ENCODE measurements at places on chromosomes 3 and 15.
A peak's percentile ranks its signal among the peaks of the same experiment; 100 is the strongest.

DNA sequence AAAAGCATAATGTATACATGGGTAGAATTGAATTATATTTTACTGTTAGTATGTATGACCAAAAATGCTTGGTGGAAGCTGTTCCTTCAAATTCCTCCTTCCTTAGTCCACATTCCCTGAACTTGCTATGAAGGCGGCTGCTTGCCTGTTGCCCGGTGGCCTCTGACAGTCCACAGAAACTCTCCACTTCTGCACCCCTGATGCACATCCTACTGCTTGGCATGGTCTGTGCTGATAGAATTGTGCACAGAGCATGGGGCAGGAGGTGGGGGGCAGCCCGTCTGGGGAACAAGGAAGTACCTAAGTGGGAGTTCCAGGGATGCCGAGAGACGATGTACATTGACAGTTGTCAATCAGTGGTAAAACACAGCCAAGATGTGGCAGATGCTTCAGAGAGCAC is 33.7 kb upstream of the GABRB3 start:
- no peak for DNase-seq

DNA sequence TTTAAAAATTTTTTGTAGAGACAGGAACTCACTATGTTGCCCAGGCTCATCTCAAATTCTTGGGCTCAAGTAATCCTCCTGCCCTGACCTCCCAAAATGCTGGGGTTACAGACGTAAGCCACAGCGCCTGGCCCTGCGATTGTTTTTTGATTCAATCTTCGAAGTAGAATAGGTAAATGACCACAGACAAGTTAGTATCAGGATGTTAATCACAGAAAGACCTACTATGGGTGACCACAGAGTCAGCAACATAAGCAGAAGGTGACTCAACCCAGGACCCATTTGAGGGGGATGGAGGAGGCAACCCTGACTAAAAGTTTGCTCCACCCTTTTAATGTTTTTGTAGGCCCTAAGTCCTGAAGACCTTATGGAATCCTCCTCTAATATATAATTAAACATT is 10.0 kb upstream of the USP3 start:
- no peak for DNase-seq

DNA sequence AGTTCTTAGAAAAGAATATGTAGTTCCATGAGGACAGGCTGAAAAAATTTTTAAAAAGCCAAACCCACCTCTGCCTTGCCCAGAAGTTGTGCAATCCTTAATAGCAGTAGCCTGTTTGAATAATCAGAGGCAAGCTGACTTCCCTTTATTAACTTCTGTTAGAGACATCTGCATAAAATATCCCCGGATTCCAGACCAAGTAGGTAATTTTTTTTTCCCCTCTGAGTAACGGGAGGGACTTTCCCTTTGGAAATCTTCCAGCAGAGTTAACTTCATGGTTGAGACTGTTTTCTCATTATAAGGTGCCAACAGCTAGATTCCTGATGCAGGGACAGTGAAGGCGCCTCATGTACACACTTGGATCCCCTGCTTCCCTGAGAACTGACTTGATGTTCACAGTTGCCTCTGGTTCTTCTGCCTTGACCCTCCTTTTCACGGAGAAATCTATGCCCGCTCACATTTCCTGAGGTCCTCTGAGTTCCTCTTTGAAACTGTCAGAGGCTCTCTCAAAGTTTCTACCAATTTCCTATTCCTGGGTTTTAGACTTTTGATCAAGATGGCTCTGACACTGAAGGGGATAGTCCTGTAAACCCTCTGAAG is 227.6 kb upstream of the BHLHE40 start:
- DNase-seq = peak; percentile 57

DNA sequence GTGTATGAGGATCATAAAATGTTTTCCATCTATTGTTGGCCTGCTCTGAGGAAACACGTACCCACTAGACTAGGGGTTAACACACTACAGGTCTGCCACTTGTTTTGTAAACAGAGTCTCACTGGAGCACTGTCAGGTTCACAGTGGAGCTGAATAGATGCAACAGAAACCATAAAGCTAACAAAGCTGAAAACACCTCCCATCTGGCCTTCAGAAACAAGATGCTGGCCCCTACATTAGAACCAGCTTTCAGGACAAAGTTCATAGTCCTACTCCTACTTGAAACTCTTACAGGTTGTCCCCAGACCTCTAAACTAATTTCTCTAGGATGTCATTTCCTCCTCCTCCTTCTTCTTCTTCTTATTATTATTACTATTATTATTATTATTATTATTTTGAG is 42.3 kb downstream of the SNX4 start:
- no peak for DNase-seq

- no peak for DNase-seq
Observed at GRCh38 chr3:29283231-29284119, 2.6 kb downstream of the RBMS3 start.

- peak; percentile 24 for DNase-seq
Observed at GRCh38 chr15:44735482-44736180, 697 bp upstream of the TRIM69 start.

- DNase-seq = no peak
Observed at GRCh38 chr3:194329583-194329965, 21.6 kb downstream of the CPN2 start.

DNA sequence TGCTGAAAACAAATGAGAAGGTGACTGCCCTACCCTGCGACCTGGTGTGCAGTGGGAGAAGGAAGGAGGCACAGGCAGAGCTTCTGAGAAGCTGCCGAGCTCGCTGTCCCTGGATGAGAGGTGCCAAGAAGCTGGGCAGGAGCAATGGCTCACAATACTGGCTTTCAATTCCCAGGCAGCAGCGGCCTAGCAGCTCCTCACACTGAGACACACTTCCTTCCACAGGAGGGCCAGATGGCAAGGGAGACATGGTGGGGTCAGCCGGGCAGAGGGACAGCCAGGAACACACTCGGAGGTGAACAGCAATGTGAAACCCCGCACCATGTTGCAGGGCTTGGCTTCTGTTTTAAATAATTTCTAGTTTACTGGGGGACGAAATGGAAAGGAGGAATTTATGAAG is 314.6 kb downstream of the EPHB1 start:
- peak; percentile 1 for DNase-seq

DNA sequence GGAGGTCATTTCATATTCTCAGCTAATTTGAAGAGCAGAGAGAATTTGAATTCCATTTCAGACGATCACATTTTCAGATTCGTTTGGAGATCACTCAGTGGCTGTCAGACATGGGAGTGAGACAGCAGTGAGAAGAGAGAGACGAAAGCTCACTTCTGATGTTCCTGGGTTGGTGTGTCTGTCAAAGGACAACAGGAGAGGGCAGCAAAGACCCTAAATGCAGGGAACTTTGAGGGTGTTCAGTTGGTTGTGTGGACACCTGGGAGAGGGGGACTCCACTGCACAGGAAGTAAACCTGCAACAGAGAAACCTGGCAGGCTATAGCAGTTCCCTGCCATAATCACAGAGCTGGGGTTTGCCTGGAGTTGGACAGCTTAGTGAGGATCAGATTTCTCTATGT is 675.1 kb downstream of the SQOR start:
- DNase-seq = no peak

DNA sequence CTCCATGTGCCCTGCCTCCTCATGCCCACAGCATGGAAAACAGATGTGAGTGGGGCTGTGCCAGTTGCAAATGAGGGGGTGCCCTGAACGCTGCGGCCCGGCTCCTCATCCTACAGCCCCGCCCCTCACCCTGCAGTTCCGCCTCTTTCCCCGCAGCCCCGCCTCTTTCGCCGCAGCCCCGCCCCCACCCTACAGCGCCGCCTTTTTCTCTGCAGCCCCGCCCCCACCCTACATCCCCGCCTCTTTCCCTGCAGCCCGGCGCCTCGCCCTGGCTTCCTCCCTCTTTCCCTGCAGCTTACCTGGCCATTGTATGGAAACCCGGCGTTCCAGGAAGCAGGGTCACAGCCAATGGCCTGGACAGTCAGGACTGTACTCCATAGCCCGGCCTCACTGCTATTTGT is 284.9 kb downstream of the TLE3 start:
- no peak for DNase-seq

DNA sequence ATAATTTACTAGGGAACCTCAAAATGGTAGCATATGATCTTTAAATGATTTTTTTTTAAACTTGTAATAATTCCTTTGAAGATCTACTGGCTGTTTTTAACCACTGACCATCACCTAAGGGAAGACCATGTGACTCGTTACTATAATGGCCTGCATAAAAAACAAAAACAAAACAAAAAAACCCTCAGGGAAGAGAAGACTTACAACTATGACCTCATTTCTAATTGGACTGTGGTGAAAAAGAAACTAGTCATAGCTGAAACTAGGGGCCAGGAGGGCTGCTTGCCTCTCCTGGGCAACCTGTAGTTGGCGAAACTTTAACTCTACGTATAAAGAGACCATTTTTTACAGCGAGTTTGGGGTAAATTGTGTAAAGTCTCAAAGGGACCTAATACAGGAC is 23.0 kb downstream of the PAQR9 start:
- no peak for DNase-seq

Data from foreskin fibroblast (primary cell).